ENCODE measurements at places on chromosomes 12 and 14.
A peak's percentile ranks its signal among the peaks of the same experiment; 100 is the strongest.

GRCh38 chr12:52975820-52976573, 27.1 kb downstream of the KRT18 start:
- DNase-seq = peak; percentile 78

DNA sequence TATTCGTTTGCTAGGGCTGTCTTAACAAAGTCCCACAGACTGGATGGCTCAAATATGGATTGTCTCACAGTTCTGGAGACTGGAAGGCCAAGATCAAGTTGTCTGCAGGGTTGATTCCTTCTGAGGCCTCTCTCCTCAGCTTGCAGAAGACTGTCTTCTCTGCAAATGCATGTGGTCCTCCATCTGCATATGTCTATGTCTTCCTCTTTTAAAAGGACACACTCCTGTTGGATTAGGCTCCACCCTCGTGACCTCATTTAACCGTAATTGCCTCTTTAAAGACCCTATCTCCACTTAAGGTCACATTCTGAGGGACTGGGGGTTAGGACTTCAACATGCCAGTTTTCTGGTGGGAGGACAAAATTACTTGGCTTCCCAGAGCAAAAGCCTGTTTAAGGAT, 123.3 kb downstream of the SLC38A6 start:
- DNase-seq = no peak

GRCh38 chr14:100222224-100223093, 16.5 kb upstream of the YY1 start:
- DNase-seq = no peak

DNA sequence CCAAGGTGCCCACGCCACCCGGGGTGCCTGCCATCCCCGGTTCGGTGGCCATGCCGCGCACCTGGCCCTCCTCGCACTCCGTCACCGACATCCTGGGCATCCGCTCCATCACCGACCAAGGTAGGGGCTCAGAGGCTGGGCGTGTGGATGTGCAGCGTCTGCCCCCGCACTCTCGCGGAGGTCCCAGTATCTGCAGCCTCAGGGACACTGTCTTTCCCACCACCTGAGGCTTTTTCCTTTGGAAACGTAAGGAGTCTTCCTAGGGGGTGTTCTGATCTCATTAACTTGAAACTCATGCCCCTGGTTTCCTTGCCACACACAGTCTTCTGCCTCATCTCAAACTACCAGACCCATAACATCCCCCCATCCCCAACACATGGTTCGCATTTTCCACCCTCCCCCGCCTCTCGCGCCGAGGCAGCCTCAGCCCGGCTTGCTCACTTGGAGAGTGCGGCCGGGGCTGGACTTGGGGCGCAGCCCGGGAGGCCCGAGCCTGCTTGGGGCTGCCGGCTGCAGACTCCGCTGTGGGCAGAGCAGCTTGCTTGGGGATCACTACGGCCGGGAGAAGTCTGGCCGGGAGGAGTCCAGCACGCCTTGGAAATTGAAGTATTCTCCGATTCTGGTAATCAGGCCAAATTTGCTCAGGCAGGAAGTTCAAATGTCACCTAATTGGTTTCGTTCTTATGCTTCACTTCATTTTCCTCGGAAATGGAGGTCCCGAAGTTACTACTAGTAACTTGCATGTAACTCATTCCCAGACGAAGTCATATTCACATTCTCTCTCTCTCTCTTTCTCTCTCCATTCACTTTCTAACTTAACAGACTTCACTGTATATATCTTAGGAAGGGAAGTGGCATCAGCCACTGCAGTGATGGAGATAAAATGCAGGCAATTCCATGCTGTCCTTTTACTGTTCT, 2.0 kb downstream of the PAX9 start:
- DNase-seq = no peak

DNA sequence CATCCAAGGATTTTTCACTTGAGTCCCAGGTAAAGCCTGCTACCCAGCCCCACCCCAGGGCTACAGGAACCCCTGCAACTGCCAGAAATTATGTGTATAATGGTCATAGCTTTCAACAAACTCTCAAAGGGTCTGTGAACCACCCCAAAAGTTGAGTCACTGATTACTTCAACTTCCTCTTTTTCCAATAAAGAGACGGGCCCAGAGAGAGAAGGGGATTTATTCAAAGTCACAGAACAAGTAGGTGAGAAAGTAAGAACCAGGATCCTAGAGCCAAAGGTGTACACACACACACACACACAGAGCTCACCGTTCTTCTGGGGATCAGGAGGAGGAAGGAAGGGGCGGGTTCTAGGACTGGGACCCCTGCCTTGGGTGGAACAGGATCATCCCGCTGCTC, 4.8 kb upstream of the ITPK1 start:
- DNase-seq = no peak

DNA sequence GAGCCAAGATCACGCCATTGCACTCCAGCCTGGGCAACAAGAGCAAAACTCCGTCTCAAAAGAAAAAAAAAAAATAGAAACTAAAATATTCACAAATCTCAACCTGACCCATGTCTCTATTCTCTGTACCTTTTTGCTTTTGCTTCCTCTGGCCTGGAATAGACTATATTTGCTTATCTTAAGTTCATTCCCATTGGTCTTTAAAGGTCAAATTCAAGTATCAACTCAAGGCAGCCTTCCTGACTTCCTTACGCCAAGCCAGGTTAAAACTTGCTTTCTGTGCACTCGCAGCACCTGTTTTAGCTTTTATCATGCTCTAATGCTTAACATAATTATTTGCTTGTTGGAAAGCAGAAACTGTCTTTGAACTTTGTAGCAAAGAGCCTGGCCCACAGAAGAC, 14.8 kb downstream of the PYM1 start:
- DNase-seq = no peak

- DNase-seq = no peak
These were observed 6.5 kb upstream of the CPNE6 start for GRCh38 chr14:24064856-24065255.

DNA sequence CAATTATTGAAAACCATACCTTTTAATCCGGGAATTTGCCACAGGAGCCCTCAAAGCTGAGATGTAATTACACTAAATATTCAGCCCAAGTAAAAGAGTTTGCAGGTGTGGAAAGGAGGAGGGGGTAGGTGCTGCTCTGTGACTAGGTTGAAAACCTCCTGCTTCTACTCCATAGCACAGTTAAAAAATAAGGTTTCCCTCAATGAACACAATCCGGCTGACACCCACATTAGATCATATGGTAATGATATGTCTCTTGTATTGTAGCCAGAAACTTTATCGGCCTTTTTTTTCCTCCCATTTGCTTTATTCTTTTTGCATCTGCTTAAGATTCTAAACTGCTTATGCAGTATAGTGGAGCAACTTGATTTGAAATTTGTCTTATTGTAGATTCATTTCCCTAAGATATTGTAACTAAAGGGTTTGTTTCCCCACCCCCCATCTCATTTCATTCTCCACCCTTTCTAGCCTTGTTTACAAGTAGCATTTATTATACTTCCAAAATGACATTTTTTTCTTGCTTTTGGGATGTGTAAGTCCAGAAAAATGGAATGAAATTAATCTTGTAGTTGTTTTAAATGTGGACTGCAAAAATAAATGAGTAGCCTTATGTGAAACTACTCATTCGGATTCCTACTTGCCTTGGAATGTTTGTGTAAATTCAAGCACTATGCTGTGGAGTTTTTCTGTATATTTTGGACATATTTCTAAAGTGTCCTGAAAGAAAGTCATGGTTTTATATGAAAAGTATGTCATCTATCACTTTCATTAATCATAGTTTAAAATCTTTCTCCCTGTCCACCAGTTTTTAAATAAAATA, at the start of gene DCN:
Gene DCN (minus strand): TSS at position 182 of the 820 bp plus-strand sequence. CDS start 4,265 bp downstream, outside the sequence.
- DNase-seq = peak; percentile 39

- DNase-seq = peak; percentile 52
These were observed 764 bp downstream of the RBM25 start for GRCh38 chr14:73058922-73059673.

DNA sequence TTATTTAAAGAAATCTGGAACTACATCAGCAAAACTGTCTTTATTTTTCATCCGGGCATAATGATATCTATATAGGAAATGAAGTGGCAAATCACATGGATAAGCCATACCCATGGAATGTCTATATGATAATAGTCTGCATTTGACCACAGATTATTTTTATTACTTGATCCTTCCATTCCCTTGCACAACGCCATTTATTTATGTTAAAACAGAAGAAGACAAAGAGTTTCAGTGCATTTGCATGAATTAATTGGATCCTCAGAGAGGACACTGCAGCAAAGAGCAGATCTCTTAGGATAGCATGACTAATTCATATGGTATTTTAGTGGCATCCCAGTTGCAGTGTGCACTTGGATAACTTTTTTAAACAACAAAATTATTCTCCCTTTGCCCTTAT, 345.0 kb downstream of the CCDC91 start:
- DNase-seq = peak; percentile 76

- DNase-seq = no peak
These were observed 53.4 kb downstream of the PLBD1 start for GRCh38 chr12:14514154-14514842.

DNA sequence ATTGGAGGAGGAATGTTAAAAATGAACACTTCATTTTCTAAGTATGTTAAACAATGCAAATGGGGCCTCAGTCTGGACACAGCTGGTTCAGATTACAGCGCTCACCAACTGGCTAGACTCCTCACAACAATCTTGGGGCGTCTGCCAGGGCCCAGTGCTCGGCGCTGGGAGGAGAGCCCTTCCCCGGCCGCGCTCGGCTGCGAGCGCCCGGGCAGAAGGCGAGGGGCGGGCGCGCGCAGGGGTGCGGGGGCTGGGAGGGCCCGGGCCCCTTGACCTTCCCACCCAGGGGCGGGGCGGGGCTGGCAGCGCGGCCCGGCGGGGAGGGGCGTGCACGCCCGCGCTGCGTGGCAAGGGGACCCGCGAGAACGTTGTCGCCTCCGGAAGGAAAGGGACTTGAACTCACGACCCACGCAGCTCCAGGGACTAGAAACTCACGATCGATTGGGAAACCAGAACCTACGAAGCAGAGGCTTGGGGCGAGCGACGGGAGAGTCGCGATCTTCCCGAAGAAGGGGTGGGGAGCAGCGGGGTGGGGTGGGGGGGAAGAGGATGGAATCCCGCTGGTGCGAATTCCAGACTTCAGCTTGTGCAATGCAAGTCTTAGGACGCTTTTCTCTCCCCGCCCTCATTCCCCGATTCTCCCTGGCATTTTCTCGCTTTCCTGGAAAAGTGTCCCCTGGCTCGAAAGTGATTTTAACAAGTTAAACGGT, at the start of gene FBLN5:
Gene FBLN5 (minus strand): TSS at position 220 of the 710 bp plus-strand sequence. CDS start 465 bp downstream, outside the sequence.
- DNase-seq = peak; percentile 83

DNA sequence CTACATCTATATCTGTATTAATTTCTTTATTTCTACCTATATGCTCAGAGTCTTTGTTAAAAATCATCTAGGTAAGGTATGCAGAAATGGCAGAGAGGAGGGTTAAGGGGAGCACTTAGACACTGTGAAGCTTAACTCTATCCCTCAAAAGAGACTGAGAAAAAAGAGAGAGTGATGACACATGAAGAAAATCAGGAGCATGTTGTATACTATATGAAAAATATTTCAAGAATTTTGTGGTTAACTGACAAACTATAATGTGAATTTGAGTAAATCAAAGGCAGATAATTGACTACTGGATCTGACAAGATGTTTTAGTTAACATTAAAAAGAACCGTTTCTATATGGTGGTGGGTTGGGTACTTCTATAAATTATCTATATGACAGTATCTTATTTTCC, 1814.2 kb upstream of the SEL1L start:
- DNase-seq = peak; percentile 63

All from EL (cell line).